ENCODE measurements at places on chromosomes 2 and 18.

- DNase-seq, result no peak
Measured at GRCh38 chr2:76159042-76159648, 448.4 kb upstream of the GCFC2 start.

- DNase-seq, result peak; percentile 85
Measured at GRCh38 chr2:3857576-3857975, 154.2 kb downstream of the DCDC2C start.

DNA sequence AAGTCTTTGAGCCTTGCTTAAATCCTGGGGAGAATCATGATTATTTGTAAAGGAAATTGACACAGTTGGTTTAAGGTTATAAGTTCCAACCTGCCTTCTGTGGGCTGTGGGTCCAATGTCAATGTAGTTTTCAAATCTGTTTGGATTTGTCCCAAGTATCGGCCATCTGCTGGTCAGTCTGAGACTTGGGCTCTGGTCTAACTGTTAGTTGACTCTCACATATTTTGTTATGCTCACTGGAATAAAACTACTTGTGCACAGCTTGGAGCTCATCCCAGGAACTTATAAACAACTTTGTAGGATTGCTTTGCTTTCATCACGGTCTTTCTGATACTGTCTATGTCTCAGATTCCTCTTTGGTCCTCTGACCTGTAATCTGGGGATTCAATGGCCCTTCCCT lies 1026.2 kb upstream of the ZEB2 start:
- peak; percentile 51 for DNase-seq

DNA sequence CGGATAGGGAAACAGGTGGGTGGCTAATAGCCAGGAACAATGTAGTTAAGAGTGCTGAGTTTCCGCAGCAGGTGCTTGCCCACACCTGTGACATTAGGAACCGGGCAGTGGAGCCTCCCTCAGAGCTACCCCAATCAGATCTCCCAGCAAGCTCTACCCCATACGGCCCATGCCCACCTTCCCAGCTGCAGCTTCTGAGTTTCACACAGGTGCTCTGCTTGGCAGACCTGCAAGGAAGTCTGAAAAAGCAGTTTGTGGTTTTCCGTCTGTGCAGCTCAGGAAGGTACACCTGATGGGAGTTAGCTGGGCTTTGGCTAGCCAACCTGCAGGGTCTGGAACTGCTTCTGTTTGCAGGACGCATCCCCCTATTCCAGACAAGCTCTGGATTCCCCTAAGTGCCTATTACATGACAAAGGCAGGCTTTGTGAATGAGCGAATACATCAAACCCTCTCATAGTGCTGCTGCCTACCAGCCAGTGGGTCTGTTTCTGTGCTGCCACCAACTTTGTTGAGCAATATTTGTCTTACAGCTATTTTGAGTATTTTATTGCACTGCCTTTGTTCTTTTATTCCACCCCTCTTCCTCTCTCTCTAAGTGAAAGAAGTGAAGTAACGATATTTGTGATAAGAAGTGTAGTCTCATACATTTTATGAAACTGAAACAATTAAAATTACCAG lies 24.7 kb upstream of the CEP68 start:
- DNase-seq, result peak; percentile 53

- DNase-seq, result no peak
Measured at GRCh38 chr2:132383956-132384355, 32.6 kb upstream of the GPR39 start.

DNA sequence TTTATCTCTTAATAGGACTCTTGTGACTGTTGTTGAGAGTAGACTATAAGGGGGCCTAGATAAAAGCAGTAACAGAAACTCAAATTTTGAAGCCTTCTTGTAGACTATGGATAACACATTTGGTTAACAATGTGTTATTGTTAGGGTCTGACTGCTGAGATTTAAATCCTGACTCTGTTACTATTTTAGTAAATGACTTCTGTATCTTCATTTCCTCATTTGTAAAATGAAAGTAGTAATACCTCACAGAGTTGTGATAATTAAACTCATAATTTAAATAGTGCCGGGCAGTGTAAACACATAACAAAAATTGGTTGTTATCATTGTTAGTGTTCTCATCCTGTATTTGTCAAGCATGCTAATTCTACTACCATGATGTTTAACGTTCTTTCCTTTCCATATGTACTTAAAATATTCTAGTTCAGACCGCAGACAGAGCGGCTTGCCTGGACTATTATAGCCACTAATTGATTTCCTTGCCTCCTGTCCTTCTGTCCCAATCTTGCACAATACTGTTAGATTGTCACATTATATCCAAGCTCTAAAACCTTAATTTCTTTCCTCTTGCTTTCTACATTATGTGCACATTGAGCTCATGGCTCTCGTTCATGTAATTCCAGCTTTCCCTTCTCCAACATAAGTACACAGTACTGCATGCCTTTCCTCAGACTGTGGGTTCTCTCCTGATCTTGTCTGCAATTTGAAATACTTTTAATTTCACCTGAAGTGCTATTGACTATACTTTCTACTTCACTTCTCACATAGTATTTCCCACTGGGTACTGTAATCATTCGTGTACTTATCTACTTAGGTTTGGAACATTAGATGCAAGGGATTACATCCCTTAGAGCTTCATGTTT lies 48.4 kb downstream of the RBBP8 start:
- no peak for DNase-seq

- DNase-seq, result no peak
Measured at GRCh38 chr2:215743066-215743465, 270.3 kb downstream of the MREG start.

GRCh38 chr18:75639472-75639831 lies 211.9 kb upstream of the SMIM21 start:
- DNase-seq, result no peak

DNA sequence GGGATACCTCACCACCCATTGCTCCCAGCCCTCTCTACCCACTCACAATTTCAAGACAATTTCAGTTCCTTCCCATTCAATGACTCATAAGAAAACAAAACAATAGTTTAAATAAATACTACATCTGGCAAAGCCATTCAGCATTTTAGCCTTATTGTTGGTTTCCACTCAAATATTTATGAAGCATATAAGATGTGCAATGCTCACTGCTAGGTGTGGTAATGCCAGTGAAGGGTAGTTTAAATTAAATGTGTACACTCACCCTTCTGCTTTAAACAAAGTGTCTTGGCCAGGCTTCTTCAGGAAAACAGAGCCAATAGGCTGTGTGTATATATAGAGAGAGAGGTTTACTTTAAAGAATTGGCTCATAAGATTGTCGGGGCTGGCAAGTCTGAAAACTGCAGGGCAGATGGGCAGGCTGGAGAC lies 37.0 kb downstream of the INO80C start:
- DNase-seq, result no peak

DNA sequence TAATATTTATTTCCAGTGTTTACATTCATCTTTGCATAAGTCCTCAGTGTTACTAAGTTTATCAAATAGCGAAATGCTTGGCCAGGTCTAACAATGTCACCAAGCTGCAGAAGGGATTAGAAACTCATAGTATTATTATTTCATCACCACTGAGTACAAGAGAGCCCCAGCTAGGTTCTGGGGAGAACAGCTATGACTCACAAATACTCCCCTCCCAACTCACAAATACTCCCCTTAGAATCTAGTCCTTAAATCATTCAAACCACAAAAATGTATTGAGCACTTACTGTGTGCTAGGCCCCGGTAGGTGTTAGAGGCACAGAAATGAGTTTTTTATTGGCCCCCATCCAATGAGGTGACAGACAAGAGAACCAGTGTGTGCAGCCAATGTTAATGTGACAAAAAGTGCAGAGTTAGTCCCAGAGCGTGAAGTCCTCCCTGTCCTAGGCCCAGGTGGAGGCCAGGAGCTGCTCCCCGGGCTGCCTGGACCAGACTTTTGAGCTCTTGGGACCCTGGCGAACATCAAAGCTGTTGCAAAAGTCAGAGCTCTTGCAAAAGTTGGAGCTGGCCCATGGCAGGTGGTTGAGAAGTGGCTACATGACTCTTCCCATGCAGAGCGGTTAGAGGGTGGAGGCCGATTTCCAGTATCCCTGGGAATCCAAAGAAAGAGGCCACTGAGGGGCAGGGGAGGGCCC lies 9.8 kb downstream of the STEAP3 start:
- DNase-seq, result no peak

GRCh38 chr2:12326449-12327190 lies 390.1 kb upstream of the TRIB2 start:
- peak; percentile 14 for DNase-seq

Measured in NCI-H69 (cell line).